Muscle of back (tissue), 13 donors: ENCODE measurements at places on chromosomes 5 and 9.

DNA sequence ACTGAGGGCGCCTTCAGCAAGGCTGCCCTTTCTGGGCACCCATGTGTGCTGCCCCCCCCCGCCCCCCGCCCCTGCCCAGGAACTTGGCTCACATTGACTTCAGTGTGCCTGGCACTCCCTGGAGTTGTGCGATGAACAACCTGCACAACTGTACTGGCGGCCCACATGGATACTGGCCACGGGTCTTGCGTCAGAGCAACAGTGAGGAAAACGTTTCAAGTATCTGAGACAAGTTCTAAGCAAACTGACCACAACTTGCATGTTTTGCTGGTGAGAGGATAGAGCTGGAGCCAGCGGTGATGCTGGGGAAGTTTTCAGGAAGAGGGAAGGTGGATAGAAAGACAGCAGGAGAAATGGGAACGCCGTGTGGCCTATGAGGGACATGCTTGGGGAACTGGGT, 45.4 kb downstream of the HABP4 start:
- no peak for DNase-seq

- no peak for DNase-seq
These were observed 40.4 kb upstream of the RASGRF2 start for GRCh38 chr5:80919678-80920196.

DNA sequence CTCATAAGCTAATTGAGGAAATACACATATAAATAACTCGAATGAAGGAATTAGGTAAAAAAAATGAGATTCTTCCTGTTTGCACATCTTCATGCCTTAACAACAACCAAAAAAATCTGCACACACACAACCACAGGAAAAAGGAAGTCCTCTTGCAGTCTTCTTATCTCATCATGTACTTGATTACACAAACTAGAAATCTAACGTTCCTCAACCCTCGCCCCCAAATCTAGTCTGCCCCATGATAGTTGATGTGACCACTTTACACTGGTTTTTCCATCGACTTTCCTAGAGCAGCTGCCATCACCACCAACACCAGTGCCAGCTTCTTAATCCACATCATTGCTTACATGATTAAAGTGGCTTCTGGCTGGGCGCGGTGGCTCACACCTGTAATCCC, 31.2 kb upstream of the RNU6ATAC start:
- DNase-seq = no peak

- DNase-seq = no peak
These were observed 16.8 kb downstream of the ALDOB start for GRCh38 chr9:101418518-101419430.

GRCh38 chr9:16930578-16930977, 60.1 kb upstream of the BNC2 start:
- DNase-seq = no peak

DNA sequence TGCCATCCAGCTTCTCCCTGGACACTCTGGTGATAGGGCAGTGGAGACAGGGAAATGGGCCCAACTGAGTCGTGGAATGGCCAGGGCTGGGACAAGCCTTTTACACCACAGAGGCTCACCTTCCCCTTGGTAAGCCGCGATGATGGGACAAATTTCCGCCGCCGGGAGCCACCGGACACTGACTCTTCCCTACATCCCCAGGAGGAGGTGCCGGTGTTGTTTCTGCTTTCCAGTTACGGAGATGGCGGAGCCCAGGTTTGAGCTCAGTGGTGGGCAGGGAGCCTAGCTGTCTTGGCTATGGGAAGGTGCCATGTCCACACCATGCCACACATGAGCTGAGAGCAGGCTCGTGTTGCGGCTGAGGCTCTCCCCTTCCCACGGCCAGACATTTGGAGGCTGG, 19.9 kb upstream of the WNK2 start:
- DNase-seq = no peak

- no peak for DNase-seq
These were observed 347.6 kb downstream of the GADD45G start for GRCh38 chr9:89952401-89952800.

- no peak for DNase-seq
These were observed 4.3 kb downstream of the BBLN start for GRCh38 chr9:128164307-128164885.

DNA sequence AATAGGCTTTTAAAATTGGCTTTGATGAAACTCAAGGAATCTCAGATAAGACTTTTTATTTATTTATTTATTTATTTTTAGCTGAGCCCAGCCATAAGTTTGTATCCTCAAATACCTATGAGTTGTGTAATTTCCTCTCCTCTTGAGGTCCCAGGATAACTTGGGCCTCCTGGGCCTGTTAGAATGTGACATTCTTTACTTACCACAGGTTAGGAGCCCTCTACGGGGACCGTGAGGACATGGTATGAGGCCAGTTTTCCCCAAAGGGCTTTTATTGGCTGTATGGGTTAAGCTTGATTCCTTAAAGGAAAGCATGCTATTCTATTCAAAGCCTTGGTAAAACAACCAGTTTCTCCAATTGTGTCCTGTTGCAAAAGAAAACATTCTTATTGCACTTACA, 16.9 kb downstream of the SHISAL2B start:
- no peak for DNase-seq

- DNase-seq = no peak
These were observed 163.4 kb downstream of the ICE1 start for GRCh38 chr5:5585751-5586341.

GRCh38 chr5:111848476-111848875, 91.5 kb upstream of the NREP start:
- peak; percentile 65 for DNase-seq

DNA sequence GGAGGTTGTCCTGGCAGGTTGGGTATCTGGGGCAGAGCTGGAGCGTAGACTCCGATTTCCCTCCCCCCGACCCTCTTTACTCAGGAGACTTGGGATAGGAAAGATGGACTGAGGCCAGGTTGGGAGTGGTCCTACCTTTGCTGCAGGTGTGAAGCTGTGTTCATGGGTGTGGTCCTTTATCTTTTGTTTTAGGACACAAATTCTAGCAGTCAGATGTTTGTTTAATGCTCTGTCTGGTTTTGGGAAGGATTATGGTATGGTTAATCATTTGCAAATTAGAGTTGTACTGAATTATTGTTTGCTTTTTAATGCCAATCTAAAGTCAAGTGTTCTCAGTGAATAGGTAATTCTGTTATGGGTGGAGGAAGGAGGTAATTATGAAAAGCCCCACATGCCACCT, 14.1 kb upstream of the FAM120AOS start:
- no peak for DNase-seq

- no peak for DNase-seq
These were observed 80.0 kb downstream of the SUSD1 start for GRCh38 chr9:112094948-112095681.

- DNase-seq = no peak
These were observed 1.8 kb upstream of the SLC25A51 start for GRCh38 chr9:37905776-37906175.

DNA sequence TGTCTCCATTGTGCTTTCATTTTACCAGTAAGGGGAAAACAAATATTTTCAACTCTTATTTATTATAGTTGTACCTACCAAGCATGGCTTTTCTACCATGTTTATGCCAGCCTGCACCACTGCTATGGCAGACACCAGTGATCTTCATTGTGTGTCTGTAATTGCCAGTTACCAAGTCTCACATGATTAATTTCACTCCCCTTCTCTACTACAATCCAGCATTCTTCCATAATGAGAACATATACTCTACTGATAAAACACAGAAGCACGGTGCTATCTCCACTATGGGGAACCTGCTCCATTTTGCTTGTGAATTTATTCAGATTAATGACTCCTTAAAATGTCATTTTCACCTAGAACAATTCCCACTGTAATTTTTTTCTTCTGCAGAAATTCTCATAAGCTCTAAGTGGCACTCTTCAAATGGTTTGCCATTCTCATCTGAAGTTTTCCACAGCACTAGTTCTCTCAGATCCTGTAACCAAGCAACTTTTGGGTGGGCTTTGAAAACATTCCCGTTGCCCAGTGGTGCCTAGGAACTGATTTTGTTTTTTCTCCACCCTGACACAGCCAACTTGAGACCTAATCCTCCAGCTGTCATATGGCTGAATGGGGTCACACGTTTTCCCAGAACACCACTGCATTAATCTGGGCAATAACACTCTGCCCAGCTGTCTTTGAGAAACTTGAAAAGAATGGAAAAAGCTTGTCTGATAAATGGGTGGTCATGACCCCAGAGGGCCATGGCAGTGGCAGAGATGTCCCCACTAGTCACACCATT, 222.7 kb upstream of the RASEF start:
- peak; percentile 33 for DNase-seq

GRCh38 chr9:89342948-89343347, 24.6 kb downstream of the SECISBP2 start:
- DNase-seq = no peak

GRCh38 chr5:171721464-171721863, 64.2 kb upstream of the SMIM23 start:
- DNase-seq = no peak

DNA sequence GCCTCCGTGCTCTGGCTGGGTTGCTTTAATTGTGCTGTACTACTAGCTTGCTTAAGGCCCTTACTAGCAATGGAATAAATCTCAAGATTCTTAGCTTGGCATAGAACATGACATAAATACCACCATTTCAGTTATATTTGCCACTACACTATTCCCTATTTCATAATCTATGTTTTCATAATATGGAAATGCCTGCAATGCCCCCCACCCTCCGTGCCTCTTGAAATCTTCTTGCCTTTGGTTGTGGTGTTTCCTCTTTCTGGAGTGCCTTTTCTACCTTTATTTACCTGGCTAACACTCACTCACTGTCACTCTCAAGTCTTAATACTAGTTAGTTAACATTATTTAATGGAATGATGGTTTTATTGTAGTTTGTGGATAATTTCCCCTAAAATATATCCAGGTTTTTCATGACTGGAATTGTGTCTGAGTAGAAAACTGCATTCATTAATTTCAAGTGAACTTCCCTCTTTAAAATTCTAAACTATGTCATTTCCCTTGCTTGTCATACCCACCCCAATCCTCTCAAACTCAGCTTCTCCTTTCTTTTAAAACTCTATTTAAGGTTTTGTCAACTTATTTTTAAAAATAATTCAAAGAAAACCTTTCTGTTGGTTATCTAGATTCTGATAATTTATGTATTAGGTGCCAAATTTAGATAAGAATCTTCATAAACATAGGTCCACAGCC, 521.7 kb upstream of the DAB2 start:
- no peak for DNase-seq

GRCh38 chr9:93869088-93869487, 86.1 kb downstream of the BARX1 start:
- DNase-seq = no peak

- DNase-seq = no peak
These were observed 3.5 kb downstream of the PAIP1 start for GRCh38 chr5:43553381-43553780.

DNA sequence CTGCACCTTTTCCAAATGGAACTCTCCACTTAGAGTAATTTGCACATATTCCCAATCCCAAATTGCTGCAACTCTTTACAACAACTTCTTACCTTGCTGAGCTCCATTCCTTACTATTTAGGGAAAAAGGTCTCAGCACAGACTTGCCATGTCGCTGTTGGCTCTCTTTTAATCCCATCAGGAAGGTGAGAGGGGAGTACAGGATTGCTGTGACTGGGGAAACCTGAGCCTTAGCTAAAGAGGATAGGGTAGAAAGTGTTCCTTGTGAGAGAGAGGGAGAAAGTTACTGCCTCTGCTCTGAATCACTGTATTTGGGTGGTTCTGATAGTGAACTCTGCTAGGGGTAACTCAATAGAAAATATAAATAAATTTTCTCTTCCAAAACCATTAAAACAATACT, 43.7 kb upstream of the GABRA1 start:
- DNase-seq = no peak

DNA sequence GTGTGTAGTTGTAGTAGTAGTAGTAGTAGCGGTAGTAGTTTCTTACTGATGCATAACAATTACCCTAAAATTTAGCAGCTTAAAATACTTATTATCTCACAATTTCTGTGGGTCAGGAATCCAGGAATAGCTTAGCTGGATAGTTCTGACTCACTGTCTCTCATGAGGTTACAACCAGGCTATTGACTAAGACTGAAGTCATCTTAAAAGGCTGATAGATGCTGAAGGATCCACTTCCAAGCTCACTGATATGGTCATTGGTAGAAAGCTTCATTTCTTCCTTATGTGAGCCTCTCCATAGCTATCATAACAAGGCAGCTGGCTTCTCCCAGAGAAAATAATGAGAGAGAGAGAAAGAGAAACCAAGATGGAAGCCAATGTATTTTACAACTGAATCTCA, 147.5 kb upstream of the FBXL17 start:
- DNase-seq = peak; percentile 38

- DNase-seq = no peak
These were observed 72.0 kb downstream of the SEMA4D start for GRCh38 chr9:89425921-89426383.

DNA sequence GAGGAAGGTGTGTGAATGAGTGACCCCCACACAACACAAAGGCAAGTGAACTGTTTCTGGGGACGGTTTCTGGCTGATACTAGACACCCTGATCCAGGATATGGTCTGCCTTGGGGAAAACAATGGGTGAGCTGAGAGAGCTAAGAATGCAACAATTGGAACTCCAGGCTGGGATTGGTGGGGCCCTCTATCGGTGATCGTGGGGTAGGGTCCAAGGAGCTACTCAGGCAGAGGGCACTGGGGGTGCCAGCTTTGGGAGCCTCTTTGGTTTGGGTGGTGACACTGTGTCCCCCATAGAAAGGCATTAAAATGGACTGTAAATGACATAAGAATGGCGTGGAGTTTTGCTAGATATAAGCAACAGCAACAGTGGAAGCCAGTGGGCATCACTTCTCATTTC, 439.1 kb downstream of the DMAC1 start:
- DNase-seq = no peak

DNA sequence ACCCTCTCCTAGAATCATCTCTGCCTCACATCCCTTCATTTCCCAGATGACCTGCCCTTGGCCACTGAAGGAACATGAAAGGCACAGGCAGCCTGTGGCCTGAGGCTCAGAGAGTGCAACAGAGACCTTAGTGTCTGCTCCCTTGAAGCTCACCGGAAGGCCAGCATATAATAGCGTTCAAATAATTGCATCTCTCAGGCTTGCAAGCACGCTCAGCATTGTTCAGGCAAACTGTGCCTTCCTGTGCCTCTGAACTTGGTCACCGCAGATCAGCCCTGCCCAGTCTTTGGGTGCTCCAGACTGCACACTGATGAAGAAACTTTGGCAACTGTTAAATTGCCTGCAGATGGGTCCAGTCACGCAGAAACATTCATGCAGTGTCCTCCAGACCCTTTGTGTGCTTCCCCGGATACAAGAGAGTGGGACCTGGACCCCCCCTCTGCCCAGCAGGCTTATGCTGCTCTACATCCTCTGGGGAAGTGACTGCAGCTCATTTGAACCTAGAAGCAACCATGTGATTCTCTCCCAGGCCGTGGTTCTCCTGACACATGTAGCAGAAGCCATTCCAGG, 216.0 kb upstream of the ANKRD55 start:
- no peak for DNase-seq

- no peak for DNase-seq
These were observed 96.9 kb upstream of the KLF4 start for GRCh38 chr9:107586493-107586892.
